AML-193 (cell line): ENCODE measurements at places on chromosomes 11 and 22.

- DNase-seq, result no peak
Measured at GRCh38 chr11:16186680-16187079, 169.7 kb downstream of the SOX6 start.

GRCh38 chr11:100681064-100681502 lies 6.0 kb upstream of the ARHGAP42 start:
- peak; percentile 62 for DNase-seq

DNA sequence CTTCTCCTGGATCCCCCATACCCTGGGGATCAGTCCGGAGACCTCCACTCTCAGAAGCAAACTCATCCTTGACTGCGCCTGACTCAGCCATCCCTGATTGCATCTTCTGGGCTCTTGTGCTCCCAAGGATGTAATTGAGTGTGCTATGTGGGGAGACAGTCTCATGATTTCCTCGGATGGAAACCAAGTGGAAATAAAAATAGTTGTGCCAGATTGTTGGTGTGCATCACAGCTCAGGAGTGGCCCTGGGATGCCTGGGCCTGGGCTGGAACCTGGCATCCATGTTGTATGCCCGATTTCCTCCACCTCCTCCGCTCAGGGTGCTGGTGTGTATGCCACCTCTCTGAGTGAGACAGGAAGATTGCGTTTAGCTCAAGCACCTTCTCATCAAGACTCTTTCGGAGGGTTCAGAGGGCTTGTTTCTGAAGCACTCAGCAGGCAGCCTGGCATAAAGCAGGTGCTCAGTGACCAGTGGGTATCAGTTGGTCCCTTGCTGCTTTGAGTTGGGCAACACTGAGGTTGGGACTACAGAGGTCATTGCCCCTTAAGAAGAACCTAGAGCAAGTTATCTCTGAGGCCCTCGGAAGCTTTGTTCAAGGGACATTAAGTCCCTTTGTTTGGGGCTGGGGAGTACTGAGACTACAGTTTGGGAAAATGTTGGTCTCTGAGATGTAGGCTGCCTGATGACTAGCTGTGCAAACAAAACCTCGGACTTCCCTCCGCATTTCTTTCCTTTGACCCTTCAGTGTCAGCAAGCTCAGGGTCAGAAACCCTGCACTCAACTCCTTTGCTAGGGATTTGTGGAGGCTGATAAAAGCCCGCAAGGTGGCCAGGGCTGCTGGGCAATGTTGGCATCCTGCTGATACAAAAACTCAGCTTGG lies 24.8 kb upstream of the MICAL2 start:
- DNase-seq, result no peak

DNA sequence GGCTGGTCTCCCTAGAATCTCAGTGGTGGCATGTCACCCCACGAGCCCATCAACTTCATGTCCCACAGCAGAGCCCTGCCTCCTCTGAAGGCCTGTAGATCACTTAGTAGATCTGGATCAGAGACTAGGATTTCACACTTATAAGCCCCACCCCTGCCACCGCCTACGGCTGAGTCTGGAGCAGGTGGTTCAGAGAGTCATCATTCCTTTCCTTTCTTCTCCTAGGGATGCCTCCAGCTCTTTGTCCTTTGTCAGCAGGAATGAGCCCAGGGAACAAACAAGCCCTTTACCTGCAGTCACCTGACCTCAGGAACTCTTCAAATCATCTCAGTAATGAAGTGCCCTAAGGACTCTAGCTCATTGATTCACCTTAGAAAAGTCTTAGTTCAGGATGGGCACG lies 37.8 kb downstream of the SCGB1A1 start:
- DNase-seq, result no peak

DNA sequence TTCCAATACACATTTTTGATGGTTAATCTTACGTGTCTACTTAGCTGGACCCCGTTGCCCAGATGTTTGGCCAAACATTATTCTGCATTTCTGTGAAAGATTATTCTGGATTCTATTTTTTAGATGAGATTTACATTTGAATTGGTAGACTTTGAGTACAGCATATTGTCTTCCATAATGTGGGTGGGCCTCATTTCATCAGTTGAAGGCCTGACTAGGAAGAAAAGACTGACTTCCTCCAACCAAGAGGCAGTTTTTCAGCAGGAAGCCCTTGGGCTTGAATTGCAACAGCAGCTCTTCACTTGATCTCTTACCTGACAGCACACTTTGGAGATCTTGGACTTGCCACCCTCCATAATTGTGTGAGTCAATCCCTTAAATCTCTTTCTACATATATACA lies 58.7 kb downstream of the FDX1 start:
- peak; percentile 49 for DNase-seq

GRCh38 chr11:6377902-6378639 lies 12.2 kb upstream of the SMPD1 start:
- peak; percentile 78 for DNase-seq

DNA sequence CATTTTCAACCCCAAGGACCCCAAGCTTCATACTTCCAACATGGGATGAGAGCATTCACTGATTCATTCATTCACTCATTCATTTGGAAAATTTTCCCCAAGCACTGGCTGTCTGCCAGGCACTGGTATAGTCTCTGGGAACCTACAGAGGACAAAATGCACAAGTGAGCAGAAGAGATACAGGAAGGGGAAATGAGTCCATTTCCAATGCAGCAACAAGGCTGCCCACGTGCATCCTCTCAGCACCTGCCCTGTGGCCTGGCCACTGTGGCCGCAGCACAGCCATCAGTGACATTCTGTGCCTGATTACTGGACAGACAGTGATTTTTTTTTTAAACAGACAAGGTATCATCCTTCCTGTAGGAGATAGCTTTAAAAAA lies 96.0 kb upstream of the PITPNB start:
- DNase-seq, result no peak

GRCh38 chr22:50569896-50570535 lies 7.3 kb upstream of the SYCE3 start:
- DNase-seq, result no peak

DNA sequence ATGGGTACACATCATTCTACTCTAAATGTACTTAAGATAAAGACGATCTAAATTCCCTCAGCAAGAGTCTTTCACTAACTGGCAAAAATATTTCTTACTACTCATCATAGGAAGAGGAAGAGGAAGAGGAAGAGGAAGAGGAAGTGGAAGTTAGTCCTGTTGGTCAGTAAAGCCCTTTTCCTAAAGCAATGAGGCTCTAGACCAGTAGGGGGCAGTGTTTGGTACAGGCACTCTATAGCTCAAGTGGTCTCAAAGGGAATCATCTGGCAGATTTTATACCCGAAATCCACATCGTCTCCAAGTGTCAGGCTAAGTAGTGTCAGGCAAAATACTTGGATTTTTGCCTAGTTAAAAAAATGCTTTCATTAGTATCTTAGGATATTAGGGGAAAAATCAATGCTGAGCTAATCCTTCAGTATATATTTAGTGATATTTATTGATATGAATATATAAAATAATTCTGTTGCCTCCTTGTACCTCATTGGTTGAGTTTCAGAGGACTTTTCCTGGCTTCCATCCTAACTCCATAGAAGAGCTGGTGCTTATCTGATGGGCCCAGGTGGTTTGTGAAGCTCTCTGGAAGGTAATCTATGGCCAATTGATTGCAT lies 7.7 kb downstream of the BLID start:
- DNase-seq, result peak; percentile 25

DNA sequence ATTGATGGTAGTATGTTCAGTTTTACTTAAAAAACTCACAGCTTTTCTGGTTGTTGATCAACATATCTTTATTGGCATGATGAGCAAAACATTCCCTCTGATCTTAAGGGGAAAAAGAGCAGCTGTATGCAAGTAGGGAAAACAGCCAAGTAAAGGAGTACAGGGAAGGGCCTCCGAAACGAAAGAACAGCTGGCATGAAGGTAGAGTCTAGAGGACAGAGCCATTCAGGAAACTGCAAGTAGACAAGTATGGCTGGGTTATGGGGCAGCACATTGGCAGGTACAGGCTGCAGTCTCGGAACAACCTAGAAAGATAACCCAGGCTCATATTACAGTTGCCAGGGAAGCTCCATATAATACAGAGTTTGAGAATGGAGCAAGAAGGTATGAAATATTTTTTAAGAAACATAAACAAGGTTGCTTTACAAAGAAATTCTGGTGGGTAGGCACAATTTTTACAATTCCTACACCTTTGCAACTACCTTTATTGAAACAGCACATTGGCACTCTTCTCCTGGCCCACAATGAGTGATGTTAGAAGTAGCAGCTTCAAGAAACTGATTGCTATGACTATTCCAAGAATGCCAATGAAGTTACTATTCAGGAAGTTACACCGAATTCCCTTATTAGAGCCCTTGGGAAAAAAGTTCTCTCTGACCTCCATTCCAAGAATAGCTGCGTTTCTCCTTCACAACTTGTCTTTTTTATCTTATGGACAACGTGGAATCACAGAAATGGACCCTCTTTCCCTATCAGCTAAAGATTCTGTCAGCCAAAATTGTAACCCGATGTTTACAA lies 45.2 kb downstream of the LGR4 start:
- no peak for DNase-seq

DNA sequence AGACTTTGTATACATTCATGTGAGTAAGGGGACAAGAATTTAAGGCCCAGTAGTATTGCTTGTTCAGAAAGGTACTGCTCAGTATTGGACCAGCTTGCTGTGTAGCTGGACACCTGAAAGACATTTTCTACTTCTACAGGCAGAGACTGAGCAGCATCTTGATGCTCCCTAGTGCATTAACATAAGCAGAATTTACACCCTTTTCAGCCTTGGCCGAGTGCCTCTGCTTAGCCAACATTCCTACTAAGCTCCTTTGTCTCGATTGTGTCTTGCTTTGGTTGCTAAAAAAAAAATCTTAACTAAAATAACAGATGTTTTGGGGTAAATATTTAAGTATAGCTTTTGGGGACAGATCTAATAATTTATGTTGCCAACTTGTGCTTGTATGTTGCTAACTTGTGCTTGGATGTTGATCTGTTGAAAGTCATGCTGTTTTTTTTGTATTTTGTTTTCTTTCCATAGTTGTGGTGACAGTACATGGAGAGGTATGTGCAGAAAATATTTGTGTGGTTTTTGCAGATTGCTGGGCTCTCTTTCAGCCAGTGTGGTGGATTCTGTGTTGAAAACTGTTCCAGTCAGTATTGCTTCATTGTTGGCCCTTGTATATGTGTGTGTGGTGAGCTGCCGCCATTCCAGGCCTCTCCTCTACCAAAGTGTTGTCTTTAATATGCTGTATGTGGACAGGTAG lies 3.7 kb downstream of the PTS start:
- DNase-seq, result no peak

- peak; percentile 51 for DNase-seq
Measured at GRCh38 chr22:37498289-37498909, 12.2 kb upstream of the MFNG start.

- DNase-seq, result no peak
Measured at GRCh38 chr22:20533095-20533878, 25.9 kb downstream of the MED15 start.

DNA sequence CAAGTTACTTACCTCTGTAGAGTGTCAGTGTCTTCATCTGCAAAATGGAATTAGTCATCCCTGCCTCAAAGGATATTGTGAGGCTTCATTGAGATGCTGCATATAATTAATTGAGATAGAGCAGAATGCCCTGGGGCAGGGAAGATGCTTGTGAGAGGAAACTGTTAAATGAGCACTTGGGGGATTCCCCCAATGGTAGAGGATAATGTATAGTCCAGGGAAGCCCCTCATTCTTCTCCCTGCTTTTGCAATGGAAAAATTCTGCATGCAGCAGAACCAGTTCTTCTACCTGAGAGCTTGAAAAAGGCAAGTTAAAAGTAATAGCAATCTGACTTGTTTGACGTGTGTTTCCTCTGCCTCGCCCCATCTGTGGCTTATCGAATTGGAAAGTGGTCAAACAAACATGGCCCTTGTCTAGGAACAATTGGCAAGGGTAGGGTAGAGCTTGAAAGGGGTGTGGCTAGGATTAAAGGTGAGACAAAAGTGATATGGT lies 90.9 kb downstream of the NAV2 start:
- DNase-seq, result no peak

- DNase-seq, result peak; percentile 22
Measured at GRCh38 chr22:20606041-20606783, 98.8 kb downstream of the MED15 start.

- no peak for DNase-seq
Measured at GRCh38 chr11:47044119-47044518, 107.6 kb downstream of the CSTPP1 start.

- DNase-seq, result no peak
Measured at GRCh38 chr11:27250867-27251665, 111.9 kb downstream of the CCDC34 start.

DNA sequence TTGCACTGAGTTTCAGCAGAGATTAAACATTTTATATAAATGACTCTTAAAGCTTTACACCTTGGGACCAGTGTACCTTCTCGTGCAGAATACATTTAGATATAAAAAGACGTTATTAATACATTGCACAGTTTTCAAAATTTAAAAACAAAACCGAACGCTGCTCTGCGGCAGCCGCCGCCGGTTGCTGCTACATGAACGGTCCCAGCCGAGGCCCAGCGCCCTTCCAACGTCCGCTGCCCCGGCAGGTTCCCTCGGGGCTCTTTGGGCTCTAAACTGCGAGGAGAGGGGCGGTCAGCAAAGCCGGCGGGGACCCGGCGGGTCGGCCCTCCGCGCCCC lies 2.0 kb downstream of the CDKN1C start:
- DNase-seq, result no peak

- no peak for DNase-seq
Measured at GRCh38 chr11:12848413-12848812, 160.7 kb upstream of the RASSF10 start.
